ENCODE measurements at places on chromosomes 16 and 17.

DNA sequence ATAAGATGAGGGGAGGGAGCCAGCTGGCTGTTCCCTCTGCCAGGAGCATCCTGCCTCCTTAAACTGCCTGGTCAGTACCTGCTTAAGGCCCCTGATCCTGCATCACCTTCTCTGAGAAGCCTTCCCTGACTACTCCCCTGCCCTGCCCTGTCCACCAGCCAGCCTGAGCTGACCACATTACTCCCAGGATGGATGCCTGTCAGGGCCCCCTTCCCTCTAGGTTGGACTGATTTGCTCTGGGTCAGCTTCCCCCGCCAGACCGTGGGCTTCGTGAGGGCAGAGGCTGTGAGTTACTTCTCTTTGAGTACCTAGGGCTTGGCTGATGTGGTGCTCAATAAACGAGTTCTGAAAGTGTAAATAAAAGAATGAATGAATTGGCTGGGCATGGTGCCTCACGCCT is 63.3 kb downstream of the WSB1 start:
- no peak for ATAC-seq

DNA sequence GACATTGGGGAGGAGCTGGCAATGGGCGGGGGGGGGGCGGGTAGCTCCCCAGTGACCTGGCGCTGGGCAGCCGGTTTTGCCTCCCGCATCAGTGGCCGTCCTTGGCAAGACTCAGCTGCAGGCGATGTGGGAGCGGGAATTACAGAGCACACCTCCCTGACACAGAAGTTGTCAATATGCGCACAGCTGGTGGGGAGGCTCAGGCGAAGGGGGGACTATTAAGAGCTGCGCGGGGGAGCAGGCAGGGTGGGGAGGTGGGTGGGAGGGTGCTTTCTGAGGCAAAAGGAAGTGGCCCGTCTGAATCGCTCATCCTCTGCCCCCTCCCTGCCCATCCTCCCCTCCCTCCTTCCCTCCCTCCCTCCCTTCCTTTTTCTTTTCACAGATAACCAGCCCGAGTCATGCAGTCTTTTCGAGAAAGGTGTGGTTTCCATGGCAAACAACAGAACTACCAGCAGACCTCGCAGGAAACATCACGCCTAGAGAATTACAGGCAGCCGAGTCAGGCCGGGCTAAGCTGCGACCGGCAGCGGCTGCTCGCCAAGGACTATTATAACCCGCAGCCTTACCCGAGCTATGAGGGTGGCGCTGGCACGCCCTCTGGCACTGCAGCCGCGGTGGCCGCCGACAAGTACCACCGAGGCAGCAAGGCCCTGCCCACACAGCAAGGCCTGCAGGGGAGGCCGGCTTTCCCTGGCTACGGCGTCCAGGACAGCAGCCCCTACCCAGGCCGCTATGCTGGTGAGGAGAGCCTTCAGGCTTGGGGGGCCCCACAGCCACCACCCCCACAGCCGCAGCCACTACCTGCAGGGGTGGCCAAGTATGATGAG is 44.0 kb downstream of the SREBF1 start:
- ATAC-seq: peak; percentile 5

- no peak for ATAC-seq
Observed at GRCh38 chr17:68441070-68441770, 16.1 kb downstream of the WIPI1 start.

- ATAC-seq: no peak
Observed at GRCh38 chr17:70976447-70976846, 807.1 kb downstream of the KCNJ2 start.

- ATAC-seq: no peak
Observed at GRCh38 chr17:68776451-68776850, 175.3 kb upstream of the FAM20A start.

- ATAC-seq: no peak
Observed at GRCh38 chr17:81932333-81932983, 4.6 kb downstream of the PYCR1 start.

GRCh38 chr16:48378836-48379235 is 6.4 kb downstream of the SIAH1 start:
- no peak for ATAC-seq

Data from stimulated activated memory B cell treated with anti-CD40 and anti-IgM and Interleukin-4, amounts not matched to agents 10 μg/mL and 1 μg/mL and 100 μg/mL, for 72 hours (primary cell).